ENCODE measurements at places on chromosomes 2 and 18. TPM values are rescaled to one million over a fixed set of nuclear protein-coding genes. Genes with fewer than 3 reads are reported as not detected.

DNA sequence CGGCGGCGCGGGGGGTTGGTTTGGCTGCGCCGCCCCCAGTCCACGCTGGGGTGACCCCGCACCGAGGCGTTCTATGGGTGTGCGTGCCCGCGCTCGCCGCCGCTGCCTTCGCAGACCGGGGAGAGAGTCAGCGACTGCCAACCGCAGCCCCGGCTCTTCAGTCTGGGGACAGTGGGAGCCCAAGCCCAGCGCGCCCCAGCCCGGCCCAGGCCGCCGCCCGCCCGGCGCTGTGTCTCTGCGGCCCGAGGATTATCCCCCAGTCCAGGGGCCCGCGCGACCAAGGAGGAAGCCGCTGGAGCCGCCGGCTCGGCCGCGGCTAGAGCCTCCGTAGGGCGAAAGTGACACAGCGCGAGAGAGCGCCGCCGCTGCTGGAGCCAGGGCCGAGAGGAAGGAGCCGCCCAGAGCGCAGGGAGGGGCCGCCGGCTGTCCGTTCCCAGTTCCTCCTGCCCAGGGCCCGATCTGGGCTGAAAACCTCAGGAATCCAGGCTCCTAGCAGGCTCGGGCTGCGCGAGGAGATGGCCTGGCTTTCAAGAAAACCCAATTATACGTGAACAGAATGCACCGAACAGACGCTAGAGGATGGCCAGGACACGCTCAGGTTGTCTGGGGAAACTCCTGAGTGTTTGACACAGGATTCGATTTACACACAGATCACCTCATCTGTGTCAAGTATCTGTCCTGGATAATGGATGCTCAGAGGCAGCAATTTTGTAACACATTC lies 2.4 kb downstream of the CTIF start:
- DNase-seq = peak; percentile 39

Gene ASXL3
- polyA plus RNA-seq = 5.6 TPM

DNA sequence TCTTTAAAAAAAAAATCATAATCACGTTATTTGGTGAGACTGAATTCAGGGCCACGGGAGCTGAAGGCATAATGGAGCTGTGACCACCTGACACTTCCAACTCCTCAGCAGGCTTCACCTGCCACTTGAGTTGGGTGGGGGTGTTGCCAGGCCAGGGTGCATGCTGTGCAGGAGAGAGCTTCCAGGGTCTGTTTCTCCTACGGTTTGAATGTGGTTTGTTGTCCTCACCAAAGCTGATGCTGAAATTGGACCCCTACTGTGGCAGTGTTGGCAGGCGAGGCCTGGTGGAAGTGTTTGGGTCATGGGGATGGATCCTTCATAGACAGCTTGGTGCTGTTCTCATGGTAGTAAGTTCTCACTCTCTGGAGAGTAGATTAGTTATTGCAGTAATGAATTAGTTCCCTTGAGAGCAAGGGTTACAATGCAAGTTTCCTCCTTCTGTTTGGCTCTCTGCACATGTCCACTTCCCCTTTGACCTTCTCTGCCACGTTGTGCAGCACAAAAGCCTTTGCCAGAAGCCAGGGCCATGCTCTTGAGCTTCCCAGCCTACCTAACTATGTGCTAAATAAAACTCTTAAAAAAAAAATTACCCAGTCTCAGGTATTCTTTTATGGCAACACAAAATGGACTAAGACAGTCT lies 38.3 kb upstream of the ANKRD44 start:
- no peak for DNase-seq

- no peak for DNase-seq
Observed at GRCh38 chr18:36851202-36851590, 22.3 kb downstream of the KIAA1328 start.

- no peak for DNase-seq
Observed at GRCh38 chr2:883260-883802, 67.3 kb upstream of the SNTG2 start.

Gene GPBAR1
- polyA plus RNA-seq = 1.8 TPM

GRCh38 chr2:42721898-42722297 lies 42.0 kb downstream of the OXER1 start:
- no peak for DNase-seq

DNA sequence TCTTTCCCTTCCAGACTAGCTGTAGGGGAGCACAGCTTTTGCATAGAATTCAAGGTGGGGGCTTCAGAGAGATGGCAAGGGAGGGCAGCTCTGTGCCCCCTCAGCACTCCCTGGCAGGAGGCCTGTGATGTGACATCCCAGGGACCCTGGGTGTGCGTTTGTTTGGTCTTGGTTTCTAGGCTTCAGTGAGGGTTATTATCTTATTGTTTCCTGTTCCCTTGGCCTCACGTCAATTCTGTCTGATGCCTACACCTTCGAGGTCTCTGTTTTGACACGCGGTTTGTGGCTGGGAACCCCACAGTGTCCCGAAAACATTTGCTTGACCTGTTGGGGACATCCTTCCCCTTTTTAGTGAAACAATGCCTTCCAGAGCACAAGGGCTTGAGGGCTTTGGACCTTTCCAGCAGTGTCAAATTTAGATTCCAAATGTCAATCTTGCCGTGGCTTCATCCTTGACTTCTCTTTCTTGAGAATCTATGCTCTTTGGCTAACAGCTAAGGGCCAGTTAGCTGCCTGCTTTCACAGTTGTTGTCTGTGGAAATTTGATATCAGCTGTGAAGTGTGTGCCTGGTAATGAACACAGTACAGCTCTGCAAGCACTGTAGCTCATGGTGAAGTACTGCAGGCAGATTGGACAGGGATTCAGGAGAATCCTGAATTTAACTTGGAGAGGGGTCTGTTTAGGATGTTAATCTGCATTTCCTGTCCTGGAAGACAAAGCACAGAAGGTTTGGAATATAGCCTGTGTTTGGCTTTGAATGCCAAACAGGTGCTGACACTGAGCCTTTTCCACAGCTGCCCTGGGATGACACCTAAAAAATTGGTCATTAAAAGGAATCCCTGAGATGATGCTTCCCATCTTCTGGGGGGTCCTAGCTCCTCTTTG lies 108.2 kb upstream of the CXCR4 start:
- no peak for DNase-seq

Gene PLCL1
- polyA plus RNA-seq = 23.4 TPM

Gene GNAL
- 5.1 TPM for polyA plus RNA-seq

Gene PJVK
- 10.0 TPM for polyA plus RNA-seq

GRCh38 chr2:1613731-1614354 lies 130.5 kb downstream of the PXDN start:
- DNase-seq = no peak

- no peak for DNase-seq
Observed at GRCh38 chr18:22409445-22409844, 8.3 kb downstream of the CTAGE1 start.

GRCh38 chr2:65320042-65320725 lies 92.6 kb downstream of the ACTR2 start:
- DNase-seq = no peak

DNA sequence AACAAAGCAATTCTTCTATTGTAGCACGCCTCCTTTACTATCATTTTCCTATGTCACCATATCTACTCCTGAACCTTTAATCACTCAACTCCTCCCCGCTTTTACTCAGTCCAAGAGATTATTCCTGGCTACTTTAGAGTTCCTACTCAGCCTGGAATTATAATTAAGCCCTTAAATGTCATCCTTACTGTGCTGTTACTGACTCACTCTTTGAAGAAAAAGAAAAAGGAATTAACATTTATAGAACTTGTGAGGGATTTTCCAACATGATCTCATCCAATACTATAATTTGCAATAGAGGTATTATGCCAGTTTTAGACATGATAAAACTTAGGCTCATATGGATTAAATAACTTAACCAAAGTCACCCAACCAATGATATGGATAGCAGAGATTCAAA lies 61.7 kb downstream of the CCDC88A start:
- no peak for DNase-seq

DNA sequence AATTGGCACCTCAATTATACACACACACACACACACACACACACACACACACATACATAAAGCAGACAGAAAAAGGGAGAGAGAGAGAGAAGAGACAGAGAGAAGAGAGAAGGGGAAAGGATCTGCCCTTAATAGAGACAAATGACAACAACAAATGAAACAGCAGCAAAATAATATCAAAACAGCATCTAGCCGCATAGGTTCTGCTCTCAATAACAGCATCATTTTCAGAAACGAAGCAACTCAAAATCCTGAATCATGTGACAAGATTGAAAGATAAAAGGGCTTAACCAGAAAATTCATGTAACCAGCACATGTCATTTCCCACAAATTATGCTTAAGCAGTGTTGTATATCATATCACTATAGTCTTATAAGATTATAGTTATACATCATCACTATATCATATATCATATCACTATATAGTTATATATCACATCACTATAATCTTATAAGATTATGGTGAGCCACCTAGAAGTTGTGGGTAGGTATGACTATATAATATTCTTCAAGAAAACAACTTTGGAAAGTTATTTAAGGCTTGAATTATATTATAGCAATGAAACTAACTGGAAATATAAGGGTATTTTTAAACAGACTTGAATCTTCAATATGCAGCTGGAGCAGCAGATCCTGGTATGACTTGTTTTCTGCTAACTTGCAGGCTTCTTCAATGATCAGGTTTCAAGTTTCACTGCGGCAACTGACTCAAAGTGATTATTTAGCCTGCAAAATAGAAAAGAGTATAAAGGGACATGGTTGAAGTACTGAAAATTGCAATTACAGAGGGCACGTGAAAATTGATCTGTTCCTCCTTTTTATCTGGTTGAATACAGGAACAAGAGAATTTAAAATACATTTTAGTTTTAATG lies 16.1 kb upstream of the VPS54 start:
- no peak for DNase-seq

Gene ABCG8
- polyA plus RNA-seq = 0.86 TPM

DNA sequence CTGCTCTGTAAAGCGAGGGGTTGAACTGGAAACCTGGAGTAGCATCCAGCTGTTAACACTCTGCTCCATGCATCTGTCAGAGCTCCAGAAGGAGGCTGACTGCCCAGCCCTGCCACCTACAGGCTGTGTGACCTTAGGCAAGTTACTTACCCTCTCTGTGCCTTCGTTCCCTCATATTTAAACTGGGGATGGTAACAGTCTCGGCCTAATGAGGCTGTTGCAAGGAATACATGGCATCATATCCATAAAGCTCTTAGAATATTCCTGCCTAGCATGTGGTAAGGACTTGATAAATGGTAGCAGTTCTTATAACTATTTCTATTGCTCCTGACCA lies 80.6 kb downstream of the LRRFIP1 start:
- DNase-seq = no peak

Gene REG3A
- polyA plus RNA-seq = not detected

- no peak for DNase-seq
Observed at GRCh38 chr2:31476511-31477180, 62.1 kb upstream of the XDH start.

Gene VAMP5
- polyA plus RNA-seq = 34.7 TPM

GRCh38 chr18:59718108-59718463 lies 20.9 kb upstream of the CCBE1 start:
- no peak for DNase-seq

DNA sequence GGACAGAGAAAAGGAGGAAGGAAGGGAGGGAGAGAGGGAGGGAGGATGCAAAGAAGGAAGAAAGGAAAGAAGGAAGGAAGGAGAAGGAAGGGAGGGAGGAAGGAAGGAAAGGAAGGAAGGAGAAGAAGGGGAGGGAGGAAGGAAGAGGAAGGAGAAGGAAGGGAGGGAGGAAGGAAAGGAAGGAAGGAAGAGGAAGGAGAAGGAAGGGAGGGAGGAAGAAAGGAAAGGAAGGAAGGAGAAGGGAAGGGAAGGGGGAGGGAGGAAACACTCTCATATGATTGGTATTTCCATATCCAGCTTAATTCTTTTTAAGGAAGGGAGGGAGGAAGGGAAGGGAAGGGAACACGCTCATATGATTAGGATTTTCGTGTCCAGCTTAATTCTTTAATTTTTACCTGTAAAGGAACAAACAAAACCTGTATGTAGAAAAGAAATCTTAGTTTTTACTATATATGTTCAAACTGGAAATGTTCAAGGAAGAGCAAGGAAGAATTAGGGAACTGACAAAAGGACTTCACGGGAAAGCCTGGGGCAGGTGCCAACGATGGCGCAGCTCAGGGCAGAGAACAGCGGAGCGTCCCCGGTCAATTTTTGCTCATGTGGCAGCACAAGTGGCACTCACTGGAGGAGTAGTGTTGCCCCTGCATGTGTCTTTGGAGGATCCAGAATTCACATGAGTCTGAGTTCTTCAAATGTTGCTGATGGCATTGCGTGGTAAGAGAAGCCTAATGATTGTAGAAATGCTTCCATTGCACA lies 228.6 kb downstream of the ZNF516 start:
- no peak for DNase-seq

DNA sequence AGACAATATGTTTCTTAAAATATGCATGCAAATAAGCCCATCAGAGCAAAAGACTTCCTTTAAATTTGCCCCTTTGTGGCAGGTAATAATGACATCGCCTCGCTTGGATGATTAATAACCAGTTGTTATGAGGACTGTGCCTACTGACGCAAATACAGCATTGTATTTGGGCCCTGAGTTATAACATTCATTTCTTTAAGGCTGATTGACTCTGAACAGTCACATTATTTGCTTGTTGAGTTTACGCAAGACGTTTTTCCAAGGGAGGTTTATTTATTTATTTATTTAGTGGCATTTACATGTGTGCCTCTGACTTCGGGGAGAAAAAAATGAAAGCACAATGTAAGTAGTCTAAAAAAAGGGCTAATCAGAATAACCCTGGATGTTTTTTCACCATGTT lies 88.3 kb downstream of the SLC8A1 start:
- DNase-seq = no peak

Gene UGT1A8
- not detected for polyA plus RNA-seq

- DNase-seq = no peak
Observed at GRCh38 chr2:16718576-16719484, 53.2 kb upstream of the CYRIA start.

Gene TNS1
- 69.6 TPM for polyA plus RNA-seq

GRCh38 chr2:134738141-134738870 lies 19.5 kb upstream of the TMEM163 start:
- DNase-seq = no peak

DNA sequence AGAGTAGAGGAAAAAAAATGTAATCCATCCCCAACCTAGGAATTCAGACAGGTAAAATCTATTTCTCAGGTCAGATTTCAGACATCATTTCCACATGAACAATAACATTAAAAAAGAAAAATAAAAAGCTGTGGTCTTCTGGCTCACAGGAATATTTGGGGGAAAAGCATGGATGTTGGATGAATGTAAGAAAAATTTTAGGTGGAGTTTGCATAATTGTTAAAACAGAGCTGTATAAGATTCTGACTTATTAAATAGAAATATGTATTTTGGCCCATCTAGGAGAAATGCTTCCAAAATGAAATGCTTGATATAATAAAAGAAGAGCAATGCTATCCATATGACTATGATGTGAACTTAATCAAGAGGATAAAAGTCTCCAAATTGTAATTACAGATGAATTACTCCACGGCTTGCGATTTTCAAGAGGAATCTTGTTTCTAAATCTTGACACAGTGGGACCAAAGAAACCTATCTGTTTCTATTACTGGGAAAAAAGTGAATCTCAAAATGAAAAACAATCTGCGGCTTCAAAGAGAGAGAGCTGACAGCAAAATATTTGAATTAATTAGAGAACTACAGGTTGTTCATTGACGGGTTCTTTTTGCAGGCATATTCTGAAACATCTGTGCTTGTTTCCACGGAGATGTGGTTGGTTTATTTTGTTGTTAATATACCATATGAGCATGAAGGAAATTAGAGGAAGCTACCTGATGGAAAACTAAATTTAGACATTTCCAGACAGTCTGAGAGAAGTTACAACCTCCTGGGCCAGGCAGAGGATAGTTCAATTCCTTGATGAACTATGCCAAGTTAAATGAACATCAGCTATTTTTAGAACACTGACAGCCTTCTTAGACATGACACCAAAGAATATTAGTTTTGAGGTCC lies 468.7 kb downstream of the PID1 start:
- no peak for DNase-seq

- no peak for DNase-seq
Observed at GRCh38 chr2:216149741-216150140, 40.6 kb downstream of the XRCC5 start.

All from left renal pelvis (tissue), 4 donors.